ENCODE measurements at places on chromosomes 12 and 14. TPM values are rescaled to one million over a fixed set of nuclear protein-coding genes. Genes with fewer than 3 reads are reported as not detected.

DNA sequence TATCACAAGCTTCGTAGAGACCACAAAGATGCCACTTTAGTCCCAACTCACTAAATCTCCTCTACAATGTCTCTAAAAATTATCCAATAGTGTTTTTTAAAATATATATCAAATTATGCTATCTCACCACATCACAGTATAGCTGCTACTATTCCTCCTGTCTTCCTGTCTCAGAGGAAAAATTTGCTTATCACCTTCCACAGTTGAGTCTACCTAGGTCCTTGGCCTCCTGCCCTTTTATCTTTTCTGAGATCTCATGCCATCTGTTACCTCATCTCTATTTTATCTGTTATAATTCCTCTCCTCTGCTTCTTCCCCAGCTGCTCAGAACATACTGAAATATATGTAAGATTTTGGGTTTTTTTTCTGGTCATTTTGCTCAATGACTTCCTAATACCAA, 568.2 kb downstream of the DIO2 start:
- no peak for DNase-seq

- DNase-seq = no peak
Observed at GRCh38 chr14:32984241-32984930, 45.7 kb downstream of the NPAS3 start.

- peak; percentile 85 for DNase-seq
Observed at GRCh38 chr14:55103005-55103640, 25.9 kb upstream of the LGALS3 start.

DNA sequence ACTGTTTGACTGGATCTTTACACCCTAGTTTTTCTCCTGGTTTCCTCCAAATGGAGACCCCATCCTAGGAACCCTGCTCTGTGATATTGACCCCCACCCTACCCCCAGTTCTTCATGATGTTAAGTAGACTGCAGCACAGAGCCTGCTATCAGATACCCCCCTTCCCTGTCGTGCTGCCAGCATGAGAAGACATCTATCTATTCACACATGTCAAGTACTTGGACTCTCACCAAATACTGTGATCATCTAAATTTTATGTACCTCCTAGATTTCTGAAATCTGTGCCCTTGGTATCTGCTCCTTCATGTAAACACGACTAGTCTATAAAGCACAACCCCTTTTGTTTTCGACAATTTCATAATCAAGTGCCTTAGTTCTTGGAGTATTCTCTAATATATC, 38.9 kb downstream of the FERMT2 start:
- DNase-seq = no peak

Gene PIP4P1
- 41.0 TPM for total RNA-seq

DNA sequence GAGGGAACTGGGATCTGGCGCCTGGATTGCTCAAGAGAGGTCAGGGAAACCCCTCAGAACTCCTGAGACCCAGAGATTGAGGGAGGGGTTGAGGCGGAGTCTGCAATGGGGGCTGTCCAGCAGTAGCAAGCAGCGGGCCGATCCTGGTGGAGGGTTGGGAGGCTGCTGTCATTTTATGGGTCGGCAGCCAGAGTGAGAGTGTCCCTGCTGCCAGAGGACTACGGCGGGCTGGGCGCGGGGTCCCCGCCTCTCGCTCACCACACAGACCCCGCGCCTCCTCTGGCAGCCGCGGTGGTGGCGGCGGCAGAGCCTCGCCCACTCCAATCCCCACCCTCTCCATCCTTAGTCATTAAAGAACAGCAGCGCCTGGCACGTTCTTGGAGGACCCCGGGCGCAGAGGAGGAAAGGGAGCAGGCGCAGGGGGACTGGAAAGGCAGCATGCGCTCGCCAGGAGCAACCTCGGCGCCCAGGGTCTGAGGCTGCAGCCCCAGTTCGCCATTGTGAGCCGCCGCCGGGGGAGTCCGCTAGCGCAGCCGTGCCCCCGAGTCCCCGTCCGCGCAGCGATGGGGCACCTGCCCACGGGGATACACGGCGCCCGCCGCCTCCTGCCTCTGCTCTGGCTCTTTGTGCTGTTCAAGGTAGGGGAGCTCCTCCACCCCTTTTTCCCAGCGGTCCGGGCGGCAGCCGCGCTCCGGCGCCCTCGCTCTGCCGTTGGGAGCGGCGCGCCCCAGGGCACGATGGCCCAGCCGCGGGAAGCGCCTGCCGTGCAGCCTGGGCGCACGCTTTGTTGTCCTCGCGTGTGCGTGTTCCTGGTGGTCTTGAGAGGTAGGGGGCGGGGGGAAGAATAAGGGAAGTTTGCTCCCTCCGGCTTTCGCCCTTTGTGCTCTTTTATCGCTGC, at the start of gene PTPRO:
Gene PTPRO (plus strand): TSS at position 345 of the 898 bp plus-strand sequence.
- DNase-seq = no peak

DNA sequence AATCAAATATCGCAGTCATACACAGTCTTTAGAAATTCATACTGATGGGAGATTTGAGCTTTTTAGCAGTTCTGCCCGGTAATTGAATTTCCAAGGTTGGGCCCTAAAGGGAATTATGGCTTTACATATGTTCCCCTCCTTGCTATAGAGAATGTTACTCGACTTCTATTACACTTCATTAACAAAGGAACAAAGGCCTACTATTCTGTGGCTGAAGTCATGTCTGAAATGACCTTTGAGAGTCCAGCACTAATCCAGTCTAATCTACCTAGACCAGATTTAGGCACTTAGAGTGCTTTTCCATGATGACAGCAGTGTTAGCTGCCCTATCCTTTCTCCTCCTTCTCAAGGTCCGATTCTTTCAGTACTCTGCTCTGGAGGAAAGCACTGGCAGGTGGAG, 305.3 kb downstream of the MED13L start:
- no peak for DNase-seq

DNA sequence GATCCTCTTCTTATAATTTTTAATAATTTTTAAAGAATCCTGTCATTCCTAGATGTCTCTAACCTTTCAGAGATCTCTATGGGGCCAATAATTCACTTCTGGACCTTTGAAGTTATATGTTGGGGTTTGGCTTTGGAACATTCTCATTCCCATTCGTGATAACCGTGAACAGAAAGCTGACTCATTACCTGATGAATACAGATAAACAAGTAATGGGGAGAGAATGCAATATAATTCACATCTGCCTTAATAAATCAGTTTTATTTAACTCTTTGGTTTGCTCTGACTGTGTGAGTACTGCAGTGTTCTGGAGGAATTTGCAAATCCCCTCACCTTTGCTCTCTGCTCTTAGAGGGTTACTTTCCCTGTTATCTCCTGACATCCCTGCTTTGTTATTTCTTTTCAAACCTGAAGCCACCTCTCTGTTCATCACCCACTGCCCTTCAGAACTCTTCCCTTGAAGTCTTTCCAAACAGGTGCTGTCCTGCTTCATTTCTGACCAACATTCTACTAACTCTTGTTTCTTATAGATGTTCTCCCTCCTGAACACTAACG, 79.6 kb upstream of the SLC38A2 start:
- DNase-seq = no peak

Gene PTPN6
- total RNA-seq = 0.36 TPM

DNA sequence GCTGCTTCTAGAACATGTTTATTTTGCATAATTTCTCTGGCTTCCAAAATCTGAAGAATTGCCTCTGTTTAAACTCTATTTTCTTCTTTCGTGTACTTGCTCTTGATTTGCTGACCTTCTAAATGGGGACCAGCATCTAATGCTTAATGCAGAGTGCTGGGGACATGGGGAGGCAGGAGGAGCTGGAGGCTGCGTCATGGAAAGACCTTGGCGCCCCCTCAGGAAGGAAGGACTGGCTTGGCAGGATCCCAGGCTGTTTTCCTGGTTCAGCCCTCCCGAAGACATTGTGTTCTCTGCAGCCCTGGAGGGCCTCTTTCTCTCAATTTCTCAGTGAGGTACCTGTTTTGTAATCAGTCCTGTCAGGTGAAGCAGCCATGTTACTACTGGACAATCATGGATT, 5.5 kb downstream of the PRKCH start:
- DNase-seq = no peak

GRCh38 chr12:1428671-1429070, 165.7 kb downstream of the FBXL14 start:
- no peak for DNase-seq

Gene BATF
- 0.72 TPM for total RNA-seq

GRCh38 chr12:85573635-85574214, 262.5 kb downstream of the RASSF9 start:
- DNase-seq = no peak

DNA sequence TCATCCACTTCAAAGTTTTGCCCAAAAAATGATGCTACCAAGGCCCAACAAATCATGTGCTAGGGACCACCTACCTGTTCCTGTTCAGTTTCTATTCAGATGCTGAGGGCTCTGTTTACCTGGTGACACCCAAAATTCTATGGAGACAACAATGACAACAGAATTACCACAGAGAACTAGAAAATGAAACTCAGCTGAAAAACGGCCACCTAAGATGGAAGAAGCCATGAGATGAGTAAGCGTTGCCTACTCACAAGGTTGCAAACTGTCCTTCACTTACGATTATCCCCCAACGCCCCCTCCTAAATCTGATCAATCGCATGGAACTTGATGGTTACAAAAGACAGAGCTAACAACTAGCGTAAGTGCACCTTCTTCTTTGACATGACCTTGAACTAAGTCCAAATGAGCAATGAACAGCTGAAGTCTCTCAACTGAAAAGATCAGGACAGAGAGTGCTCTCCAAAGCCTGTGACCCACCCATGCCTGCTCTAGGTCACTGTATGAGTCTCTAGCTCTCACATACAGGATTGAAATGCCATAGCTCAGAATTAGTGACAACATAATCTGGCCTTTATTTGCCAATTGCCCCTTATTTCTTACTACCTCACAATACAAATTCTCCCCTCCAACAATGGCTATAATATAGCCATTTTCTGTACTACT, at the start of gene RNASE11:
Gene RNASE11 (minus strand): TSS at position 513 of the 666 bp plus-strand sequence.
- no peak for DNase-seq

DNA sequence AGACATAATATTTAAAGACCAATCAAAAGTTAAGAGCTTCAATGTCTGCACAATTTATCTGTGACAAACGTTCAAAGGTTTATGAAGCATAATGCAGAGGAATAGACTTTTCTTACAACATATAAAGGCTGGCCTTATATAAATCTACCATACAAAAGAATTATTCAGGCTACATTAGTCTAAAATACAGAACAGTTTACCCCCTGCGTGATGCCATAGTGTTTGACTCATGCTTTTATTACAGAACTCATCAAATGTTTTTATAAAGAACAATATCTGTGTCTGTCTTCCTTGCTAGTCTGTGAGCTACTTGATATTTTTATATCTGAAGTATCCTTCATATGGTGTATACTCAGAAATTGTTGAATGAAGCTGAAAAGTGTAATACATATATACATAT, 1084.5 kb upstream of the FLRT2 start:
- DNase-seq = no peak

DNA sequence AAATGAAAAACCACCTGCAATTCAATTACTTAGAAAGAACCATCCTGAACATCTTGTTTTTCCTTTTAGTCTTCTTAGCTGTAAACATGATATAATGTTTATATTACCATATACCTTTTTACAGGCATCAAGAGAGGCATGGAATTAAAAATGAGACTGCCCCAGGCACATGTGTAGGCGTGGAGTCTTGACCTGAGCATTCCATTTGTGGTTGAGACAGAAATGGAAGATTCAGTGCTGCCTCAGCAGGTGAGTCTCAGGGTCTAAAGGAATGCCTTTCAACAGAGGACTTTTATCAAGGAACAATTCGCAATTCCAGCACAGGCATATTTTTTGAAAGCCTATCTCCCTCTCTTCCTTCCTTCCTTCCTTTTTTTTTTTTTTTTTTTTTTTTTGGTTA, 8.0 kb upstream of the NANOGNB start:
- no peak for DNase-seq

- DNase-seq = peak; percentile 88
Observed at GRCh38 chr14:94136575-94137331, 7.3 kb upstream of the IFI27L2 start.

Gene TAPBPL
- total RNA-seq = 11.8 TPM

DNA sequence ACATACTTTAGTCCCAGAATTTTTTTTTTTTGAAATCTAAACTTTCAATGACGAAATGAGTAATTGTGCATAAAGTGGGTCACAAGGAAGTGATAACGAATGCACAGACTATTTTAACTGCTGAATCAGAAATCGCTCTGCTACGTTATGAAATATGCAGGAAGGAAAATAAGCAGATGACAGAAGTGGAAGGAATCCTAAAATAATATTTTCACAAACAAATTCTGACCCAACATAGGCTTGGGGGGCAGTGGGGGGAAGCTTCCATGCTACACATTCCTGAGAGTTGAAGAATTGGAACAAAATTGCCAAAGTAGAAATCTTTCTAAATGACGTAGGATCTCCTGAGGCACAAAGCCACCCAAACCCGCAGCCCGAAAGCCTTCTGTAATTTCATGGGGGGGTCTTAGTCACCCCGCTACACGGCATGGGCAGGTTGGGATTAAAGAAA, 89.6 kb downstream of the ARF6 start:
- peak; percentile 85 for DNase-seq

- no peak for DNase-seq
Observed at GRCh38 chr14:22509036-22509709, 79.9 kb downstream of the DAD1 start.

GRCh38 chr12:71541583-71541982, 102.0 kb downstream of the LGR5 start:
- no peak for DNase-seq

- DNase-seq = peak; percentile 91
Observed at GRCh38 chr12:122422730-122423257, 325 bp upstream of the CLIP1 start.

GRCh38 chr12:70955415-70955814, 34.9 kb upstream of the PTPRR start:
- DNase-seq = no peak

DNA sequence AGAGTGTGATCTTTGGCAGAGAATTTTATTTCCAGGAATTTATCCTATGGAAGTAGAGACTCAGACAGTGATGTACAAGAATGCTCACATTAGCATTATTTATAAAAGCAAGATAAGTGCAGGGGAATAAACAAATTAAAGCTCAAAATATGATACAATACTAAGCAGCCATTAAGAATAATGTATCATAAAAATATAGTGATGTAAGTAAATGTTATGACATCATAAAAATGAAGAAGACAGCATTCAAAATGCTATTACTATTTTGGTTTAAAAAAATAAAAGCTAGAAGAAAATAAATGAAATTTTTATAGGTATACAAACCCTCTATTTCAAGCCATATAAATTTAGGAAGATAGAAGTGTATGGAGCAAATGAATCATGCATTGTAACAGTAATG, 17.1 kb downstream of the PLCZ1 start:
- no peak for DNase-seq

DNA sequence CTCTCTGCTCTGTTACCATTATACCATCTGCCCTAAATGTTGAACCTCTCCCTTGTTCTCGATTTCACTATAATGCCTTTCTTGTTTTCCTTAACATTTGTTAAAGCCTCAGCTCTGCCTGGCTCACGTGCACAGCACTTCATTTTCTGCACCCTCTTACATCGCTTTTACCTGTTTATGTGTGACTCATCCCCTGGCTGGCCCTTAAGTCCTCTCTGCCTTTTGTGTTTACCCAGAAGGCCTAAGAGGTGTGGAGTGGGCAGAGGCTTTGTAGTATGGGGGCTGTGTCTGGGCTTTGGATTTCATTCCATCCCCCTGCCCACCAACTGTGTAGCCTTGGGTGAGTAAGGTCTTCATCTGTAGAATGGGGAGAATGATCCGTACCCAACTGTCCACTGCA, 36.5 kb downstream of the UBE3B start:
- DNase-seq = no peak

Gene SLC5A8
- total RNA-seq = not detected

- DNase-seq = no peak
Observed at GRCh38 chr12:118582863-118583262, 206.5 kb downstream of the SUDS3 start.

Gene CRIP1
- 5.0 TPM for total RNA-seq

Gene ACSS3
- total RNA-seq = 22.4 TPM

Gene C3AR1
- 0.72 TPM for total RNA-seq

- no peak for DNase-seq
Observed at GRCh38 chr12:65953631-65954030, 129.3 kb downstream of the HMGA2 start.

GRCh38 chr14:92718664-92719063, 29.8 kb downstream of the LGMN start:
- peak; percentile 98 for DNase-seq
